G401 (cell line): ENCODE measurements at places on chromosomes 6 and 20.

DNA sequence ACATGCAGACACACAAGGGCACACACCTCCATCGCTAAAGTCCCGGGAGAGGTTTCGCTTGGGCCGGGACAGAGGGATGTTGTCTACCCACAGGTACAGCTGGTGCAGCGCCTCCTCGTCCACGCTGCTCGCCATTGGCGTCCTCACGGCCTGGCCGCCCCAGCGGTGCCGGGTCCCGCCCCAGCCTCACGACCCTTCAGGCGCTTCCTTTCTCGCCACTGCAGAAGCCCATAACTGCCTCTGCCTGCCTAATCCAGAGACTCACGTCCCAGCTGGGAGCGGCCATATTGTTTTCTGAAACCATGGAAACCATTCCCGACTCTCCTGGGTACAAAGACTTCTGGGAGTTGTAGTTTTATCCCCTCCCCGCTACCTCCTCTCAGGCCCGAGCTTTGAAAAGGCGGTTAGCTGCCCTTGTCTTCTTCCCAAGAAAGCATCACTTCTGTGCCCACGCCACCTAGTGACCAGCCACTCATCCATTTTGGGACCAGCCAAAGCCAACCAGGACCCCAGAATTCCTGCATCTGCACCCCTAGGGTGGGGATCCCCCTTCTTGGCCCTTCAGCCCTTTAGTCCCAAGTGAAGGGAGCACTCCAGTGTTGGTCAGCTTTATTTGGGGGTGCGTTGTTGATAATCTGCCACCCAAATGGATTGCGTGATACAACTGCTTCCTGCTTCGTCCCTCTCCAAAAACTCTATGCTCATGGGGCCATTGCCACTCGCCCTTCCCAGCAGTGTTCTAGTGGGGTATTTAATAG, at the start of gene SPEF1:
Gene SPEF1, minus strand, starts transcription at position 296 of the 758 bp plus-strand sequence. Its CDS starts 161 bp downstream, at position 135.
- DNase-seq, result peak; percentile 97

GRCh38 chr6:16521528-16521927, 239.7 kb downstream of the ATXN1 start:
- no peak for DNase-seq

DNA sequence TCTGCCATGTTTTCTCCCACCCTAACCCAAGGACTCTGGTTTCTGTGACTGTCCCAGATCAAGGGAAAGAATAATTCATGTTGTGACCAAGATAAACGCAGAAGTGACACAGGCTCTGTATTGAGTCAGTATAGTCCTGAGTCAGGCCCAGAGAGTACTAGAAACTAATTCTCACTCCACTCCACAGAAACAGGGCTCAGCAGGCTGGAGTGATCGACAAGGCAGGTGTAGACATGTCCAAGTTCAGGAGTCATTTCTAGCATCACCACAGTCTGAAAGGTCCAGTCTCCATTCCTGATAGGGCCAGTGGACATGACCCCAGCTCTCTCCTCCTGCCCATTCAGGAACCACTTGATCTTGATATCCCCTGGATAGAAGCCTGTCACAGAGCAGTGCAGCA, 2.7 kb downstream of the HLA-DOB start:
- DNase-seq, result no peak

GRCh38 chr6:133966654-133967329, 13.8 kb downstream of the TBPL1 start:
- no peak for DNase-seq

DNA sequence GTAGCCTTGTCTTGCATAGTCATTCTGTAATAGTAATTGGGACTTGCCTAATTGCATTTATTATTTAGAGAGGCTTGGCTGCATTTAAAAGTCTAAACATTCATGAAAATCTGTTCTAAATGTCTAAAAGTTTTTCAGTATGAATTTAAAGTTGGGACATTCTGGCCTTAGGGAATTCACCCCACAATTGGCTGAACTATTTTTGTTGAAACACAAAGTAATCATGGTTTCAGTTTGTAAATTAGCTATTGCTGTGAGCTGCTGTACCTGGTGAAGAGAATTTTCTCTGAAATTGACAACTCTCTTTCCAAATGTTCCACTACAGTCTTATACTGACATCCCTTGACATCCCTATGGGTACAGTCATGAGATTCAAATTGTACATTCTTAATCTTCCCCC, 253.0 kb downstream of the FARS2 start:
- no peak for DNase-seq
